Stimulated activated CD8-positive, alpha-beta memory T cell treated with anti-CD3 and anti-CD28 coated beads, Interleukin-7, amount 100 ng/mL, for 24 hours (primary cell): ENCODE measurements at places on chromosomes 2 and 18.

GRCh38 chr2:180374502-180375281, 367.6 kb upstream of the CWC22 start:
- no peak for DNase-seq

DNA sequence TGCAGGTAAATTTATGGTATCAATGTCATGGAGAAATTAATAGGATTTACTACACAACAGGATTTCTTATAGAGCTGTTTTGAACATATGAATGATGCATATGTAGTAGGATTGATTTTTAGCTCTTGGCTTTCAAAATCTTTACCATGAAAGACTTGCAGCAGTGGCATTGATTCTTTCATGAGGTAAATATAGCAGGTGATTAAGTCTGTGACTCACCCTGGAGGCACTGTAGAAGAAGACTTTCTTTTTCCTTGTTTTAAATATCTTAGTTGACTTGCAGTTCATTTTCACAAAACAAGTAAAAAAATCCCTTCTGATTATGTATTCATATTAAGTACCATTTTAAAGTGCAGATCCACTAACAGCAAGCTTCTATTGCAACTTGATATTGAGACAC, 463.0 kb downstream of the FBXO15 start:
- no peak for DNase-seq

GRCh38 chr2:207676827-207677354, 34.5 kb upstream of the CCNYL1 start:
- no peak for DNase-seq

GRCh38 chr18:25827961-25828561, 262.4 kb downstream of the SS18 start:
- DNase-seq, result no peak

GRCh38 chr2:164824872-164825271, 16.8 kb downstream of the COBLL1 start:
- no peak for DNase-seq

- no peak for DNase-seq
These were observed 398.5 kb downstream of the NBAS start for GRCh38 chr2:15162620-15163019.

DNA sequence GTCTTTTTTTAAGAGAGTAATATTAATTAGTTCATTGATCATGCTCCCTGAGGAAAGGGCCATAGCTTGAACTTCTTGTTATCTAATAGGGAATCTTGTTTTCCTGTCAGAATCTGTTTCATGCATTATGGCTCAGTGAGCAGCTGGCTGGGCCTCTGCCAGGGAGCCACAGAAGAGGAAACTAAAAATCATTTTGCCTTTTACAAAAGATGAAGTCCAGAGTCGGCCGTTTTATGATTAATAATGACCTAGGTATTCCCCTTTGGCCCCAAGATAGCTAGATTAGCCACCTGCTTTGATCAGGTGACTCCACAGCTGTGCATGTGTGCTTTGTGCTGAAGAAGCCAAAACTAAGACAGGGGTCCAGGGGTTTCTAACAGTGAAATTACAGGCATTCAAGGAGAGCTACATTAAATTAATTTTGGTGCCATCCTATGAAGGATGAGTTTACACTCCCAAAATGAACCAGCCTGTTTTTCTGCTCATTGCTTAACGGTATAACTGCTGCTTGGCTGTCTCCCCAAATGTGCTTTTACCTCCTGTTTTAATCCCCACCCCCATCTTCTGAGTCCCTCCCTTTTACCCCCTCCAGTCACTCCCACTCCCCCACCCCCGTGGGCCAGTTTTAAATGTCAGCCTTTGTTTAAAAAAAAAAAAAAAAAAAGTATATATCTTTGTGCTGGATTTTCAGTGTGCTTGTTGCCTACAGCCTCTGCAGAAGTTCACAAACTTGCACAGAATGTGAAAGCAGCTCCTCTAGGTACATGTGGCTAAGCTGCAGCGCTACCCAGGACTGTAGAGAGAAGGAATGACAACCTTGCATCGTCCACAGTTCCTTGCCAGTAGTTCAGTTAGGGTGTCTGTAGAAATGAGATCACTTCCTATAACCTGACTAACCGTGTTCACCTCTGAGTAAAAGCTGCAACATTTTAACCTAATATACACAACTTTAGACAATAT, 93.1 kb downstream of the CABLES1 start:
- DNase-seq, result no peak

DNA sequence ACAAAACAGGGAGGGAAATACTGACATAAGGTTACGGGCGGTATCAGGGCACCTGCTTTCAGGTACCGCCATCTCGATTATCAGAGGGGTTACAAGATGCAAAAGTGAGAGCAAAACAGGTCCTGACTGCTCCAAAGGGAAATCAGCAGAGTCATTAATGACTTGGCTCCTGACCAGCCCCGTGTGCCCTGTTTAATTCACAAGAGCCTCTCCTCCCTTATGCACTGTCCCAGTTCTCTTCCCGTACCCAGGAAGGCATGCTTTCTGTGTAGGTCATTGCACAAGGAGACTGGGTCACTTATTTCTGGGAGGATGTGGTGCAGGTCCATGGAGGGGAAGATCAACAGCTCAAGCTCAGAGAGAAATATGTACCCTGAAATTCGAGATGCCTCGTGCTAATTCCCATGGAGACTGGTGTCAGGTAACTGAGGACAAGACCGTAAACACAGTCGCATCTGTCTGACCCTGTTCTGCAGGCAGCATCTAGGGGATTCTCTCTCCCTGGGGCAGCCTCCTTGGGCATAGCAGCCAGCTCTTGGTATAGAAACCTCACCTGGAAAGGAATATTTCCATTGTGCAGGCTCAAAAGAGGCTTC, 79.9 kb downstream of the HNRNPLL start:
- DNase-seq, result no peak

- DNase-seq, result no peak
These were observed 5.8 kb downstream of the SLC14A2 start for GRCh38 chr18:45621061-45621511.

DNA sequence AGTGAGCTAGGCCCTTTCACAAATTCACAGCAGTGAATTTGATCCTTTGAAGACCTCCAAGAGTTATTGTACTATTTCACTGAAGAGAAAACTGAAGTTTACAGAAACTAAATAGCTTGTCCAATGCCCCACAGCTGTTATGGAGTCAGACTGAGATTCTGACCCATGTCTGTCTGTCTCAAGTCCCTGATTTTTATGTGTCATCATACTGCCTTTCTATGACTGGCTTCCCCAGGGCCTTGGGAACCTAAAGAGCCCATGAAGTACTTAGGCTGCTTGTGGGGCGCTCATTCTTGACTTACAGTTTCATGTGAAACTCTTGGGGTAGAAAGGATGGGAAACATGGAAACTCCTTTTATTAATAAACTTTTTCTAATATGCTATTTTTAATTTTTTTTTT, 107.7 kb downstream of the ATL2 start:
- no peak for DNase-seq

GRCh38 chr2:19409046-19409445, 50.6 kb upstream of the OSR1 start:
- DNase-seq, result no peak

- DNase-seq, result no peak
These were observed 172.9 kb downstream of the WDR7 start for GRCh38 chr18:56823986-56824565.

- no peak for DNase-seq
These were observed 161.9 kb upstream of the RASGRP3 start for GRCh38 chr2:33314541-33314940.

GRCh38 chr2:62099523-62100175, 96.3 kb upstream of the B3GNT2 start:
- no peak for DNase-seq

DNA sequence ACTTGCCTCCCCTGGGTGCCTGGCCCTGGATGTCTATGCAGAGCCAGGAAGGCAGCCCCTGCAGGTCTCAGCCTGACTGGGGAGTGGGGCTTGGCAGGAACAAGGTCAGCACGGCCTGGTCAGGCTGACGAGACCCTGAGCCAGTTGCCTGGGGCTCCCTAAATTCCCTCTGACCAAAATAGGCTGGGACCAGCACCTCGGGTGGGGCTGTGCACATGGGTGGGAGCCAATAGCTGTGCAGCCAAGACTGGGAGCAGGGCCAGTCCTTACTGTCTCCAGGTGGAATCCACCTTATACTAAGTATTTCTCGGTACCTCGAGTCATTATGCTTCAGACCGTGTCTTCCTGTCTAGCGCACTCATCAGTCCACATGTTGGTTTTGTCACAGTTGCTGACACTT, 11.4 kb upstream of the IL1R2 start:
- no peak for DNase-seq

- DNase-seq, result no peak
These were observed 180.7 kb upstream of the ID2 start for GRCh38 chr2:8501061-8501720.

DNA sequence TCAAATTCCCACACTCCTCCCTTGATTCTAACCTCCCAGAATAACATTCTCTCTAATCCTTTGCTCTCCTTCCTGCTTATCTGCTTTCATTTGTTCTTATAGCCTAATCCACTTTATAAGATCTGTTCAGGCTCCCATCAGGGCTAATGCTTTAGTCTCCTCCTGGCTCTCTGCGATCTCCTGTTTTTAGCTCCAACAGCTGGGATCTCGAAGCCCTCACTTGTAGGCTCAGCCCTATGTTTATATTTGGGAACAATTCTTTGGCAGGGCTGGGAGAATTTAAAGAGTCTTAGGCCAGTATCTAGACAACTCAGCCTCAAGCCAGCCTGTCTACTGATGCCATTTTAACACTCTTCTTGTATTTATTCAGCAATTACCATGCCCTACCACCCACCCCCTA, 27.2 kb upstream of the RAPH1 start:
- no peak for DNase-seq

- no peak for DNase-seq
These were observed 318.0 kb downstream of the ALK start for GRCh38 chr2:29603341-29603740.

GRCh38 chr2:201362396-201362795, 5.3 kb upstream of the FLACC1 start:
- DNase-seq, result no peak

- DNase-seq, result no peak
These were observed 254.4 kb downstream of the KCNE4 start for GRCh38 chr2:223306371-223306770.

DNA sequence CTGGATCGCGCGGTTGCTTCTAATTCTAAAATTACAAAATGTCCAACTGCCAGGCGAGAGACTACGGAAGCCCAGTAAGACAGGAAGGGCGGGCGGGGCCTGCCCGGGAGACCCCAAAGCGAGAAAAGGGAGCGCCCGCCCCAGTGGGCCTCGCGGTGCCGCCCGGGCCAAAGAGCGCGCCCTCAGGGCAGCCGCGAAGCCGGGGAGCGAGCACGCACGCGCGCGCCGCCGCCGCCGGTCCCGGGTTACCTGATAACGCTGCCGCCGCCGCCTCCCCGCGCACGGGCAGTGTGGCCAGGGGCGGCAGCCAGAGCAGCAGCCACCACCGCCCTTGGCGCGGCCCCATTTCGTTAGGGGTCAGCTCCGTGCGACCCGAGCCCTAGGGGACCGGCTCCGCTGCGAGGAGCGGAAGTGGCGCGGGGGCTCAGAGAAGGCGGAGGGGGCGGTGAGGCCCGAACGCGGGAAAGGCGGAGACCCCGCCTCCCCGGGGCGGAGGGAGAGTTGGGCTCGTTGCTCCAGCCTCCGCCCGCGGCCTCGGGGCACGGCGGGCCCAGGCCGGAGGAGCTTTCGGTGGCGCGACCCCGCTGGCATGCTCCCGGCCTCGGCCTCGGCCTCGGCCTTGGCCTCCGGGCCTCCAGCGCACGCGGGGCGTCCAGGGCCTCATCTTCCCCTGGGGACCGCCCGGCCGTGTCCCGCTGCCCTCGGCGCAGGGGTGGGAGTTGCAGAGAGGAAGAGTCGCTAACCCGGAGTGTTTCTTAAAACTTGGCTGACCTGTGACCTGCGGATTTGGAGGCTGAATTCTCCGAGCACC, at the start of gene NEMP2:
TSS of gene NEMP2 (minus strand) at position 413 of the 811 bp plus-strand sequence. CDS start at position 346, 67 bp downstream.
- DNase-seq, result peak; percentile 64

DNA sequence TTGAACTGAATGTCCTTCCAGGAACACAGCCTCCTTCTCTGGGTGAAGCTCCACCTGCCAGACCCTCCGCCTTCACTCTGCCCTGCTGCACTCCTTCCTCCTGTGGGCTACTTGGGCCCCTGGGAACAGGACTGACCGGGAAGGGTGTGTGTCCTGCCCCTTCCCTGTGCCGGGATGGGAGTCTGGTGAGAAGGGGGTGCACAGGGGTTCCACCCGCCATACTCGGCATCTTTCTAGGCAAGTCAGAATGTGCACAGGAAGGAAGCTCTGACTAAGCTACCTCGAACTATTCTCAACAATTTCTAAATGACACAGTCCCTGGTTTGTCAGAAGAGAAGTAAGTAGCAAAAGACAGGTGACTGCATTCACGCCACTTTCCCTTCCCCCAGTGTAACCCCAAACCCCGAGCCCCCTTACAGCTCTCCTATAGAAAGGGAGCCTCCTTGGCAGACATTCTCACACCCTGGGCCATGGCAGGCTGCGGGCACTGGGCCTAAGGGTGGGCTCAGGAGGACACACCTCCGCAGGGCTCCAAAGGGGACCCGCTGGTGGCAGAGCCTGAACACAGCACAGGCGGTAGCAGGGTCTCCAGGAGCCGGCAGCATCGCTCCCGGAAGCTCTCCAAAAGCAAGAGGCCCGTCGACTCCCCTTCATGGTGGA, 184.1 kb downstream of the HDAC4 start:
- no peak for DNase-seq

GRCh38 chr2:105784589-105784988, 39.9 kb downstream of the NCK2 start:
- DNase-seq, result no peak

DNA sequence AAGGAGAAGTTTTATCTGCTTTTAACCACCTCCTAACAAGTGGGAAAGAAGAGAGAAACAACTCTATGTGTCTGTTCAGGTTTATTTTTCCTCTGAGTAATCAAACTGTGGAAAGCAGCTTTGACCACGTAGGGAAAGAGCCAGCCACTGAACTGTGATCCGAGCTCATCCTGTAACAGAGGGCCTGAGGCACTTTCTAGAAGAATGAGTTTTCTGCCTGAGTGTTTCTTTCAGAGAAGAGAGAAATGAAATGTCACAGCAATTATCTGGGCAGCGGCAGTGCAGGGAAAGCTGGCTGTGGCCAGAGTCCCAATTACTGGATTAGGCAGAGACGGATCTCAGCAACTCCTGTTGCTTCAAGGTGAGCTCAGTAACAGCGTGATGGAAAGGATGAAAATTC, 151.9 kb downstream of the CD226 start:
- DNase-seq, result no peak

- no peak for DNase-seq
These were observed 4.4 kb upstream of the ALS2 start for GRCh38 chr2:201785135-201785534.

DNA sequence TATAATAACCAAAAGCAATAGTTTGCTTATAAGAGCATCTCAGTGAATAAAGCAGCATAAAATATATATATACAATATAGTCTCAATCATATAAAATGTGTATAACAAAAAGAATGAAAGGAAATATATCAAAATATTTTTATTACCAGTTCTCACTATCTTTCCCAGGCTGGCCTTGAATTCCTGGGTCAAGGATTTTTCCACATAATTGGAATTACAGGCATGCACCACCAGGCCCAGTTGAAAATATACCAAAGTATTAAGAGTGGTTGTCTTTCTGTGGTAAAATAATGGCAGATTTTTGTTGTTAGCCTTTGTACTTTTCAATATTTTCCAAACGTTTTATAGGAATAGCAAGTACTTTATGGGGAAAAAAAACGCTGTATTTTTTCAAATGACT, 8.6 kb upstream of the TLK1 start:
- no peak for DNase-seq
